AG09319 (cell line): ENCODE measurements at places on chromosomes 1 and 21.
A peak's percentile ranks its signal among the peaks of the same experiment; 100 is the strongest.

- no peak for DNase-seq
These were observed 26.1 kb upstream of the NMNAT2 start for GRCh38 chr1:183444243-183444642.

- peak; percentile 4 for DNase-seq
These were observed 500.3 kb upstream of the C1orf87 start for GRCh38 chr1:60573726-60574409.

DNA sequence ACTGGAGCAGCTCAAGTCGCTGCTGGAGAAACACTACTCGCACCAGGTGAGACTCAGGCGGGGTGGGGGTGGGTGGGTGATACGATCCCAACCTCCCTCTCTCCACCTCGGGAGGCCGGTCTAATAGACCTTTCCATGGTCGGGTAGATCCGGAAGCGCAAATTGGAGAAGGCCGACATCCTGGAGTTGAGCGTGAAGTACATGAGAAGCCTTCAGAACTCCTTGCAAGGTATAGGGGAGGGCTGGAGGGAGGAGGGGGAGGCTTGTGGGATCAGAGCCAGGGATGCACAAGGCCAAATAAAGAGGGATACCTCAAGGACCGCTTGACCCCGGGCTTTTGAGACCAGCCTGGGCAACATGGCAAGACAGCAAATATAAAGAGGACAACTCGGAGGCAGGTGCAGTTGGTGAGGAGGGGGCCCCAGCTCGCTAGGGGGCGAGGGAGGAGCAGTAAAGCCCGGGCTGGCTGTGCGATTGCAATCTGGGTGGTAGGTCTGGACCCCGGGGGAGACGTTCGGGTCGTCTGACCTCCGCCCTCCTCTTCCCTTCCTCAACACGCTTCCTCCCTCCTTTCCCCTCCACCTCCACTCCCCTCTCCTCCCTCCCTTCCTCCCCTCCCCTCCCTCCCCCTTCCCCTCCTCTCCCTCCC is 546 bp downstream of the HES3 start:
- no peak for DNase-seq

GRCh38 chr1:56868761-56869160 is 14.2 kb downstream of the C8A start:
- DNase-seq: no peak

DNA sequence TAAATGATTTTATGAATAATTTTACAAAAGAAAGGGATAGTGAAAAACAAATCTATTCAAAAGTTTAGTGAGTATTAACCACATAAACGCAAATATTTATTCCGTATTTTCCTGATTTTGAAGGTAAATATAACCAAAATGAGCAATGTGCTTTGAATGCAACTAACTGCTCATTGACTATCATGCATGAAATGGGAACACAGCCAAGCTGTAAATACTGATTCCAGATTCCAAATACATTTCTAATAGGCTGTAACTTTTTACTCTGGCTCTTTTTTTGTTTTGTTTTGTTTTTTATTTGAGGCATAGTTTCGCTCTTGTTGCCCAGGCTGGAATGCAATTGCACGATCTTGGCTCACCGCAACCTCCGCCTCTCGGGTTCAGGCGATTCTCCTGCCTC is 41.8 kb downstream of the SELENOF start:
- DNase-seq: peak; percentile 37

GRCh38 chr1:2471159-2471471 is 5.0 kb upstream of the PLCH2 start:
- DNase-seq: no peak

- DNase-seq: no peak
These were observed 587 bp downstream of the SCNM1 start for GRCh38 chr1:151166505-151166956.

GRCh38 chr1:212221801-212222200 is 63.4 kb upstream of the PPP2R5A start:
- DNase-seq: no peak

GRCh38 chr1:190736971-190737590 is 259.4 kb upstream of the BRINP3 start:
- DNase-seq: no peak

- DNase-seq: peak; percentile 35
These were observed 347.8 kb downstream of the DUSP10 start for GRCh38 chr1:221394011-221394544.

GRCh38 chr1:165284454-165284853 is 72.1 kb downstream of the LMX1A start:
- no peak for DNase-seq

- no peak for DNase-seq
These were observed 92.2 kb upstream of the ZBTB40 start for GRCh38 chr1:22359427-22359826.

GRCh38 chr1:185574139-185574875 is 159.9 kb upstream of the HMCN1 start:
- DNase-seq: no peak

DNA sequence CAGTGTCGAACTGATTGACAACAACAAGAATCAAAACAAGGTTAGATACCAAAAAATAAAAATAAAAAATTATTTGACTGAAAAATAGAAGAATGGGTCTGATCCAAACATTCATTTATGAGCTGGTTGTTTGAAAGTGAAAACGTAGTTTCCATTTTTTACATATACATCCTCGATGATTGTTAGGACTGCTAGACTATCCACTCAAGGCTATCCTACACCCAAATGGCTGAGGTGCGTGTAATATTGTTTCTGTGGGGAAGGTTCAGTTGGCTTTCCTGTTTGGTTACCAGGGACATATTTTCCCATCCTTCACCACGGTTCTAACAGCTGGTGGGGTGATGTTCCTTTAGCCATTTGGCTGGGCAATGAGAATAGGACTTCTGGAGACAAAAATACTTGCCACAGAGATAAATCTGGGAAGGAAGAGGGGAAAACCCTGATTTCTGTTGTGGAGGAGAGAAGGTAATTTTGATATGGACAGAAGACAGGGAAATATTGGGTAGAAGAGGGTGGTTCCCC is 66.3 kb downstream of the MAP3K7CL start:
- no peak for DNase-seq

DNA sequence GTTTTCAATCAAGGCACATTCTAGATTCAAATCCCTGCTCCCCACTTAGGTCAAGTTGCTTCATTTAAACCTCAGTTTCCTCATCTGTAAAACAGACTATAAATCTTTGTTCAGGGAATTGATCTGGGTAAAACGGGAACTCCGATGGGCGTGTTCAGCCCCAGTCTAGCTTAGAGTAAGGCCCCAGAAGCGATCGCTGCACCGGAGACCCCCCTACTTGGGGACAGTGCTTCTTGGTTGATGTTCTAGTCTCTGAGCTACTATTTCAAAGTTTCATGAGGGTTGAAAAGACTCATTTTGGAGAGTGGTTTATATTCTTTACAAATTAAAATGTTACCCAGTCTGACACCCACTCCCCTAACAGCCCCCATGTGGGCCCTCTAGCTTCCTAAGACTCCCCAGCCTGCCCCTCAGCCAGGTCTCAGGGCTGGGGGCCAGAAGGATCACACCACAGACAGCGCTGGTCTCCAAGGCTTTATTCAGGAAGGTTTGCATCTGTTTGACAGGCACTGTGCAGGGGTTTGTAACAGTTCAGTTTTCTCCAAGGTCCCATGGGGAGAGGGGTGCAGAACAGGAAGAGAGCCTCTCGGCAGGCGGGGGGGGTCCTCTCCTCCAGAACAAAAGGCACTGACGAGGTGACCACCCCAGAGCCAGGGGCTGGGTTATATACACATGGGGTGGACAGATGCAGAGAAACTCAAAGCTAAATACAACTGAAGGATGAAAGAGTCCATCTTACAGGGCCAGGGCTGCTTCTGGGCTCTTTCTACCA is 82.9 kb downstream of the STUM start:
- DNase-seq: no peak

DNA sequence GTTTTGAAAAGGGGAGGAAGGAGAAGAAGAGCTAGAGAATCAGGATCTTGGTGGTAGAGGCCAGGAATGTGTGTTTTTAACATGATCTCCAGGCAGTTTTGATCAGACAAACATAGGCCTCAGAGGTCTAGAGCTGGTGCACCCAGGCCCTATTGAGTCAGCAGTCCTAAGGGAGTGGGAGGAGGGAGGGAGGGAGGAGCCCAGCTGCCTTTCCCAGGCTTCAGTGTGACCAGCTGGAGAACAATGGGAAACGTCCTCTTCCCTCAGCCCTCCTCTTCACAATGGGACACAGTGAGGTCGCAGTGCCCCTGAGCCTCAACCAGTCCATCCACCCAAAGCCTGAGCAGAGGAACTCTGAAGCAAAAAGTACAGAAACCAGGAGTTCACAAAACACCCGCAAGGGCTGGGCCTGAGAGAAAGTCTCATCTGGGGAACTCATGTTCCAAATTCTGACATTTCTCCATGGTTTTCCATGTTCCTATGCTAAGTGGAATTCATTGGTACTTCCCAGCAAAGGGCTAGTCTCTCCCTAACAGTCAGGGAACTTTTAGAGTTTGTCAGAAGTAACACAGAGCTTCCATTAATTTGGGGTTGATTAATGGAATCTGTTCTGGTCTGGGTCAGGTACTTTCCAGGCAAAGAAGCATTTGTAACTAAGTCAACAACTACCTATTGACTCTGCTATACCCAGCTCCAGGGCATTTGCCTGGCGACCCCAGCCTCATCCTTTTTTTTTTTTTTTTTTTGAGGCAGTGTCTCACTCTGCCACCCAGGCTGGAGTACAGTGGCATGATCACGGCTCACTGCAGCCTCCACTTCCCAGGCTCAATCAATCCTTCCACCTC is 37.5 kb downstream of the ELAPOR1 start:
- DNase-seq: no peak

DNA sequence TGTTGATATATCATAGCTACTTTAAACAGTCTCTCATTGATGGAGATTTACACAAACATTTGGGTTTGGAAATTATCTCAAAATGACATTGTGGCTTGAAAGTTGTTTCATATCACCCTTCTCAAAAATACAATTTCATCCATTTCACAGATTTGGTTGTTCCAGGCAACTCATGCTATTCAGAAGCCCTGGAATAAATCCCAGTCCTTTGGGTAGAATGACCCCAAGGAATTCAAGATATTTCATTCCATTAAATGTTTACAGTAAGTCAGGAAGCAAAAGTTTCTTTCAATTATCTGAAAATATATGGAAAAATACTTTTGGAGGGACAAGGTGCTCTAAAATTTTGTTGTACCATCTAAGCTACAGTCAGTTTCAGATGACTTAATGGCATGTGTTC is 27.1 kb downstream of the MPZL1 start:
- no peak for DNase-seq

DNA sequence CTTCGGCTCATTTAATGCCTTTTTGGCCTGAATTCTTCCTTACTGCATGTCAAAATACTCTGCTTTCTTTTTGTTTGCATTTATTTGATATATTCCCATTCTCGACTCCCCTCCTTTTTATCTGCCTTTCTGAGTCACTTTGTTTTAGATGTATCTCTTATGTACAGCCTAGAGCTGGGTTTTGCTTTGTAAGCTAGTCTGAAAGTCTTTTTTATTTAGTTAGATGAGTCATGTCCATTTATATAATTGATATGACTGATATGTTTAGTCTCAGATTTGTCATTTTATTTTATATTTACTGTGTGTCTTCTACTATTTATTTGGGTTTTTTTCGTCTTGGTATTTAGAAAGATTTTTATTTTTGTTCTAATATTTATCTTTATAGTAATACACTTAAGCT is 33.6 kb upstream of the GNG5 start:
- DNase-seq: no peak

DNA sequence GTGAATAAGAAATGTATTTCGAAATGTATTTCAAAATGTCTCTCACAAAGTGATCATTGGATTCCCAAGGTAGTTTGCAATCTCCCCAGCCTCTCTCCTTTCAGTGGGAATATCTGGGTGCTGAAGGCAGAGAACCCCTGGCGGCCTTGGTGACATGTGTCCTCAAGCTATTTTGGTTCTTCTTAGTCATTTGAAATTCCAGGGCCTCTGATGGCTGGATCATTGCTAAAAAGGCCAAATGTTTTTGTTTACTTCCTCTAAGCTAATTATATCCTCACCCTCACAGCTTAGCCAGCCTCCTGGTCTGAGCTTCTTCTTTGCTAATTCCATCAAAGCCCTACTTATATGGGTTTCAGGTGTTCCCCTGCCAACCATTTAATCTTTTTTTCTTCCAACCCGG is 71.2 kb downstream of the LRRC40 start:
- DNase-seq: no peak

DNA sequence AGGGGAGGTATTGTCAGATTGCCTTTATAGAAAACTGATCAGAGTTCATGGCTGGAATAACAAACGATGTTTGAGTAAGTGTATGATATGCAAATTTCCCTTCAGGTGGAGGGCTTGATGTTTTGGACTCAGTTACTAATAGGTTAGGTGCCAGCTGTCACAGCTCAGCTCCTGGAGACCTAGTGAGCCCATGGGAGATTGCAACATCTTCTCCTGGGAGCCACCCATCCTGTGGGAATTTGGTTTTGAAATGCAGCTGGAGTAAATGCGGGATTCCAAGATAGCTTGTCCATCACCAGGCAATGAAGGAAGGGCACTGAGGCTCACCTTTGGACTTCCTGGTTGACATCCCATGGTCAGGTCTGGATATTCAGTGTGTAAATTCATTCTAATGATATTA is 211.4 kb upstream of the NRIP1 start:
- no peak for DNase-seq

DNA sequence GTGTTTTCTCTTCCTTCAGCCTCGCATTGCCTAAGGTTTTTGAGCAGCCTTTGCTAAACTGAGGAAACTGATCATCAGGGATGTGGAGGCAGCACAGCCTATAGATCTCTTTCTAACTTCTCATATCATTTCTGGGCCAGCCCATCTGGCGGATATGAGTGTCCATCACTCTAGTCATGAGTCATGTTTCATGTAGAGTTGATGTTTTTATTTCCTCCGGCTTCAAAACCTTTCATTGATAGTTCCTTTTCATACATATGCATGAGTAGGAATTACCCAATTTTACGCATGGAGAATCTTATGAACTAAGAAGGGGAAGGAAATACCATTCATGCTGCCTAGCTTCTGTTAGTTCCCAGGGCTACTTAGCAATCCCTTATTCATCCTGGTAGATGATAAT is 66.3 kb downstream of the SPATA46 start:
- no peak for DNase-seq

GRCh38 chr1:154870115-154870571 is at the start of gene KCNN3:
Gene KCNN3, minus strand, starts transcription at chr1:154870281. Its CDS starts 317 bp downstream, at chr1:154869964.
- DNase-seq: peak; percentile 29

DNA sequence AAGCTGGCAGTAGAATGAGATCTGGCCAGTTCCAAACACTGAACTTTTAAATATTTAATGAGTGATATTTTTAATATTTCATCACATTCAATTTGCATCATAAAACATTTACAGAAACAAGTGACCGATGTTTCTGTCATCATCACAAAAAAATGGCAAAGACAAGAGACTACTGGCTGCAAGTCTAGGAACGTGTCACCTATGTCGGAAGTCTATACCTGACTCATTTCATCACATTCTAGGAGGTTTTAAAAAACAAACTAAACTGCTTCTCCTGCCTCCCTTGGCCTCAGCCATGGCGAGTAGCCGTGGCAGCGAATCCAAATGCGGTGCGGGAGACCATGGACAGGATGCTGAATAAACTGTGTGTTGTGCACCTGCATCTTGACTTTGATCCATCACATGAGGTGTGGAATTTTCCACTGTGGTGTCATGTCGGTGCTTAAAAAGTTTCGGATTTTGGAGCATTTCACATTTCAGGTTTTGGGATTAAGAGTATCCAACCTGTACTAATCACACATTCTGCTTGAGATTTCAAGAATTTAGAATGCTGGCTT is 43.1 kb downstream of the CLSTN1 start:
- no peak for DNase-seq

GRCh38 chr1:42779725-42780124 is 5.1 kb upstream of the TMEM269 start:
- no peak for DNase-seq
